ENCODE measurements at places on chromosomes 1 and 21.
A peak's percentile ranks its signal among the peaks of the same experiment; 100 is the strongest.

DNA sequence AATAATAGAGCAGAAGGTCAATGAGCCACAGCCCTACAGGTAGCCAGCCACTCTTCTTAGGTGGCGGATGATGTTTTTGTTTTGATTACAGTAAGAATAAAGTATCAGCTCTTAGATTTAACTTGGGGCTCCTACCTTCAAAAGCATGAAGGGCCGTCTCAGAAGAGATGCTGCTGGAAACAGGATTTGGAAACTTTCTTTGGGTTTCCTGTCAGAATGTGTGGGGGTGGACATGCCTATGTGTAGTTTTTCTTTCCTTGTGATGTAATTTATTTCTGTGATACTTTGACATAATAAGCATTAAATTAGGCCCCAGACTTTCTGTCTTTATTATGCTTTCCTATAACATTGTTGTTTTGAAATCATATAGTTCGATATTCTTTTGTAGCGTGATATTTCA is 1.5 kb downstream of the RAP1A start:
- no peak for DNase-seq

DNA sequence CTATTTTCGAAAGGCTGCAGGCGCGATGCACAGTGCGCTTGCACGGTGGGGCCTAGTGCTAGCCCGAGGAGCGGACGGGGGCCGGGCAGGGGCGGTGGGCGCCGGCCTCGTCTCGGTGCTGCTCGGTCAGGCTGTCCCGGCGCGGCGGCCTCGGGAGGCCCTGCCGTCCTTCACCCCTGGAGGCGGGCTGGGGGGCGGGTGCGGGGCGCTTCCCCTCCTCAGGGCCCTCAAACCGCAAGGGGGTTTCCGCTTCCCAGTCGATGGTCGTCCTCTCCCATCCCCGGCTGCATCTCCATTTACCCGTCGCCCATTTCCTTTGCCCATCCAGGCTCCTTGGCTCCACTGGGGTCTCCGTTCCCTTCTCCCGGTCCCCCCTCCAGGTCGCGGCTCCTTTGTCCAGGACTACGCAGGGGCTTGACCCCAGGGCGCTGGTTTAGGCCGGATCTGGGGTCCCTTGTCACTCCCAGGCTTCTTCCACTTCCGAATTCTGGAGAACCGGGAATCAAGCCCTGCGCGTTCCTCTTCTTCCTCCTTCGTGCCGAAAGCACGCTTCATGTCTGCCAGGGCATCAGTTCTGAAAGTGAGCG is 196.3 kb upstream of the LMO4 start:
- DNase-seq = no peak

DNA sequence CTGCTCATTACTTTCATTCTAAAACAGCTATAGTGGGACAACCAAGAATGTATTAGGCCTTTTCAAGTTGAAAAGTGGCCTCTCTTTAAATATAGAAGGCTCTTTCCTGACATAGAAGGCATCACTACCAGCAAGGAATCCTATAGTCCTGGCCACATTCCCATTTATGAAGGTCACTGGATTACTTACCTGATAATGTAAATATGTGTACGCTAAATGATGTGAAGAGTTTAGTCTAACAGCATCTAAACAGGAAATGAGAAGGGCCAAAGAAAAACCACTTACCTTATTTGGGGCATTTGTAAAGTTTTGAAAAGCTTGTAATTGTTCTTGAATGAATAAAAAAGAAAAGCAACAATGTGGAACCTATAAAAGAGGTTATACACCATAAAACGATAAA is 24.7 kb downstream of the PRKACB start:
- DNase-seq = no peak

DNA sequence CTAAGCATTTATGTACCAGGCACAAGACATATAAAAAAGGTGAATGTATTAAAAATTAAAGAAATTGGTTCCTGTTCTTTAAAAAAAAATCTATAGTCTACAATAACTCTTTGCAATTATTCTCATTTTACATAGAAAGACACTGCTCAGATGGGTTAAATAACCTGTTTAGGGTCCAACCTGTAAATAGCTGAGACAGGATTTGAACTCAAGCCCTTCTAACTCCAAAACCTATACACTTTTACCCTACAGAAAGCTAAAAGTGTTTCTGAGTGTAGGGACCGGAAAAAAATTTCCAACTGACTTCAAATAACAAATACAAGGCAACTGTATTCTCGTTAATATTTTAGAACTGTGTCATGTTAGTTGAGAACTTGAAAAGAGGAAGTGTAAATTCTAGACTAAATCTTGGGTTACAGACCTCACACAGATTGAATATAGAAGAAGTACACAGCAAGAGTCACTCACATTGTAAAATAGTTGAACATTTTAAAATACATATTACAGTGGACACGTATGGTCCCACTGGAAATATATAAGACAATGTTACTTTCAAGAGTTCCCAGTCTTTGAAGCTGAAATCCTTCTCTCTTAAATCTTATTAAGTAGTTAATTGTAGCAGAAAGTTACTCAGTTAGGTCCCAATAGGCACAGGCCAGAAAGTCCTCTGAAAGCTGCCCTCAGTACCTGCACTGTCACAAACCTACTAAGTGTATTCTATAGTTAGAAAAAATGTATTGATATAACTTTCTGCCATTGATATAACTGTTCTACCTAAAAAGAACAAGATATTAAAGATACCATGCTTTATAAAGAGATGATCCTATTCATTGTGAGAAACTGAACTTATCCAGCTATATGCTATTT is 7.3 kb downstream of the EDEM3 start:
- no peak for DNase-seq

GRCh38 chr1:151238467-151238739 is 16.1 kb upstream of the PSMD4 start:
- DNase-seq = no peak

DNA sequence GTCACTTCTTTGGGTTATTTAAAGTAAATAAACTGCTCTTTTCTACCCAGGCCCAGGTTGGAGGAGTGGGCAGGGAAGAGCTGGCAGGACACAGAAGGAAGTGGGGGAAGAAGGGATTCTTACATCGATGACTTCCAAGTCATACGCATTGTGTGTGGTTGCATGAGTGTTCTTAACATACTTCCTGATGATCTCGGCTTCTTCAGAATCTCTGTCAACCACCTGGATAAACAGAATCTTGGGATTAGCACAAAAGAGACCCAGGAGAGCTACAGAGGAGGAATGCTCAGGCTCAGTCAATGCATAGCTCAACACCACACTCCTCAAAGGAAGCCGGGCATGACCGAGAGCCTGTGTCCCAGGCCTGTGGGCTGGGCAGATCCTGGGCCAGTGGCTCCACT is 42.1 kb downstream of the PARP1 start:
- DNase-seq = no peak

DNA sequence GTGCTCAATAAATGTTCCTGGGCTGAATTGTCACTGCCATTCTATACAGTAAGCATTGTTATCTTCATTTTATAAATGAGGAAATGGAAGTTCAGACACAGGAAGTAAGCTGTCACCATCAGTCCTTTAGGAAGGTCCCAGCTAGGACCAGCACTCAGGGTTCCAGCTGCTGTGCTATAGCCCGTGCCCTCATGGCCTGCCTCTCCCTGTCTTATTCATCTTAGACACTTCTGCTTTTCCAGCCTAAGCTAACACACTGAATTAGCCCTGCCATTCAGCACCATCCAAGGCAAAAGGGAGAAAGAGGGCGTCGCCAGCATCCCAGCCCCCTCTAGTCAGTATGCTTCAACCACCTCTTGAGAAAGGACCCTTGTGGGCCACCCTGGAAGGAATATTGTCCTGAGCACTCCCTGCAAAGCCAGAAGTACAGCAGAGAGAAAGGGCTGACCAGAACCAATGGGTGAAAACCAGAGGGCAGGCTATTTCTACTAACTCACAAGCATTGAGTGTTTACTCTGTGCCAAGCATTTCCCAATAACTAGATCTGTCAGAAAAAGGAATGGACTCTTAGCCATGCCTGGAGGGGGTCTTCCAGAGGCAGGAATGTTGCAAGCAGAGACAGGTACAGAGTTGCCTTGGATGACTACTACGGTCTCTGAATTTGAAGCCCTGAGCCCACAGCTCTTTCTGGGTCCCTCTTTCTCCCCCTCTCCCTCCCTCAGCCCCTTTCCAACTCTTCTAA is 77.9 kb upstream of the NFIA start:
- DNase-seq = no peak

DNA sequence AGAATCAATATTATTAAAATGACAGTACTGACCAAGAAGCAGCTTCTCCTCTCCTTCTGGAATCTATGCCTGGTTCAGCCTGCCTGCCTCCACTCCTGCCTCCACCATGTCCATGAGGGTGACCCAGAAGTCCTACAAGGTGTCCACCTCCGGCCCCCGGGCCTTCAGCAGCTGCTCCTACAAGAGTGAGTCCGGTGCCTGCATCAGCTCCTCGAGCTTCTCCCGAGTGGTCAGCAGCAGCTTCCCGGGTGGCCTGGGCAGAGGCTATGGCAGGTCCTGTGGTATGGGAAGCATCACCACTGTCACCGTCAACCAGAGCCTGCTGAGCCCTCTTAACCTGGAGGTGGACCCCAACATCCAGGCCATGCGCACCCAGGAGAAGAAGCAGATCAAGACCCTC is 822.4 kb upstream of the NEGR1 start:
- DNase-seq = no peak

DNA sequence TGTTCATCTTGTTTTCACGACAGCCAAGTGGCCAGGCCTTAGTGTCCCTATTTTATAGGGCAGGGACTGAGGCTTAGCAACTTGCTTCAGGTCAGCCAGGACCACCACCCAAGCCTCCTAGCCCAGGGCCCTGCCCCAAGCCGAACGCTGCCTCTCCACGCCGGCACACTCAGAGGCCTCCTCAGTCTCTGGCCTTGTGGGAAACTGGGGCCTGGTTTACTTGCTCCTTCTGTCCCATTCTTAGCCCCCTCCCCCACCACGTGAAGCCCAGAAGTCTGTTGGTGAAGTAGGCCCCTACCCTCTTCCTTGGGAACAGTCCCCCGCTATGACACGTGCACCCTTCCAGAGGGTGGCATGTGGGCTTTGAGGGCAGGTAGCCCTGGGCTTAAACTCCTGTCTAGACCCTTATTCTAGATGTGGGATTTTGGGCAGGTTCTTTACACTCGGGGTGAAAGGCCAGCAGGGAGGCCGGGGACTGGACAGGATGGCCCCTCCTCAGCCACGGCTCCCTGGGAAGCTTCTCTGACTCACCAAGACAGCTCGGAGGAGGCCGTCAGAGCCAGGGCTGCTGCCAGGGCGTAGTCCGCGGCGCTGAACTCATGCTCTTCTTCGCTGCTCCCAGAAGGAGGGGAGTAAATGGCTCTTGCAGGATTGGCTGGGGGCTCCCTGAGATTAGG is 4.3 kb downstream of the MYOM3 start:
- no peak for DNase-seq

DNA sequence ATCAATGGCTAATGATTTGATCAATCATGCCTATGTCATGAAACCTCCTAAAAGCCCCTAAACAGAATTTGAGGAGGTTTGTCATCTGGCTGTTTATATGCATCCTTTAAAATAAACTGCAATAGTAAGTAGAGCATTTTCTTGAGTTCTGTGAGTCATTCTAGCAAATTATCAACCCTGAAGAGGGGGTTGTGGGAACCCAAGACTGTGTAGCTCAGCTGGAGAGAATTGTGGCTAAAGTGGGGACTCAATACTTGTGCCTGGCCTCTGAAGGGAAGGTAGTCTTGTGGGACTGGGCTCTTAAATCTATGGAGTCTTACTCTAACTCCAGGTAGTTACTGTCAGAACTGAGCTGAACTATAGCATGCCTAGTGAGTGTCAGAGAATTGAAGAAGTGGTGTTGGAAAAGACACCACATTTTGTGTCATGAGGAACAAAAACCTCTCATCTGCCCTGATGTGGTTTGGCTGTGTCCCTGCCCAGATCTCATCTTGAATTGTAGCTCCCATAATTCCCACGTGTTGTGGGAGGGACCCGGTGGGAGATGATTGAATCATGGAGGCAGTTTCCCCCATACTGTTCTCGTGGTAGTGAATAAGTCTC is 402.4 kb downstream of the USH2A start:
- DNase-seq = no peak

GRCh38 chr1:234271243-234271606 is 102.0 kb upstream of the COA6 start:
- no peak for DNase-seq

DNA sequence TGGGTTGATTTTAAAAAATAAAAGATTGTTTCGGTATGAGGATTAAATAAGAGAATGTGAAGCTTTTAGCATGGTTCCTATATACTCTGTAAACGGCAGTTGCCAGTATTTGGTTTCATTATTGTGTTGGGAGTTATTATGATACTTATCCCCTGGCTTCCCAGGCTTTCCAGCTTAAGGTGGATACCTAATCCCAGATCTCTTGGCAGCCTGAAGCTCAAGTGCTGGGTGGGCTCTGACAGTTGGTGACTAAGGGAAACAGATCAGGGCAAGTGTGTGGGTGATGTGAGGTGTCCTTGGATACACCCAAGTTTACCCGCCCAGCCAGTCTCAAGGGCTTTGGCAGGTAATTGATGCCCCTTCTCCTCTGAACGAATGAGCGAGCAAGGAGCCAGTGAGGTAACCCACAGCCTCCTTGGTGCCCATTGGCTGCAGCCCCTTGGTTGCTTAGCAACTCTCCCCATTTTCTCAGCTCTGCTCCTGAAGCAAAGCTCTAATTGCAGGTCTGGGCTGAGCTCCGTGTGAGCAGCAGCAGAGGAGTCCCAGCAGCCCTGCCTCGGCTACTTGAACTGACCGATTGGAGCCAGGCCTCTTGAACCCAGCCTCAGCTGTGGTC is 6.1 kb downstream of the IPO13 start:
- DNase-seq = peak; percentile 71

DNA sequence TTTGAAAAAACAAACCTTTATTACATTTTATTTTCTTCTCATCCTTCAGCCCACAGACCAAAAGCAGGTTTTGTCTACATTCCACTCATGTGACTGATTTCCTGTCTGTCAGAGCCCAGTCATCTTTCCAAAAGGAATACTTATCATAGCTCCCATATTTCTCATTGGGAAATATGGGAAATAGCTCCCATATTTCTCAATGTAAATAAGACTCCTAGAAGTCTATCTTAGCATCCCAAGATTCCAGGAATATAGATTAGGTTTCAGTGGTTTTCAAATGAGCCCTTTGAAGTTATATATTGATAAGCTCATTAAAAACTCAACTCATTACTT is 19.1 kb upstream of the NRDC start:
- no peak for DNase-seq

DNA sequence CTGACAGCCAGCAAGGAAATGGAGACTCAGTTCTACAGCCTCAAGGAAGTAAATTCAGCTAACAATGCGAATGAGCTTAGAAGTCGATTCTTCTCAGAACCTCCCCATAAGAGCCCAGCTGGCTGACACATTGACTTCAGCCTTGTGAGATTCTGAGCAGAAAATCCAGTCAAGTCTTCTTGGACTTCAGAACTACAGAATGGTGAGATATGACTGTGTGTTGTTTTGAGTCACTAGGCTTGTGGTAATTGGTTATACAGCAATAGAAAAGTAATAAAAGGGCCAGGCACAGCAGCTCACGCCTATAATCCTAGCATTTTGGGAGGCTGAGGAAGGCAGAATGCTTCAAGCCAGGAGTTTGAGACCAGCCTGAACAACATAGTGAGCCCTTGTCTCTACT is 161.8 kb upstream of the IVNS1ABP start:
- no peak for DNase-seq

DNA sequence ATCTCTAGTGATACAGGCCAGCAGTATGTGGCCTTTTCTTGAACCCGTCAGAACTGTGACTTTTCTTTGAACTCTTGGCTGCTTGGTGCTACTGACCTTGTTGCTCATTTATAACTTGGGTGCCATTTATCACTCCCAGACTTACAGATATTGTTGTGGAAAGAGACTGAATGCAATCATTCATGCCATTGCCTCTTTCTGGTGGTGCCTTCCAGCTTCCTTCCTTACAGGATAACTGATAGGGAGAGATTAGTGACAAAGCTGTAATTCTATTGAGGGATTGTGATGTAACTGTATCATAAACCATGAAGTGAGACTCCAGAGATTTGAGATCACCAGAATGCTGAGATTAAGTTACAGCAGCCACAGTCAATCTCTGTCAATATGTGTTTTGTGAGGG is 256.5 kb downstream of the USP25 start:
- DNase-seq = no peak
